ENCODE measurements at places on chromosomes 5 and 9. TPM values are rescaled to one million over a fixed set of nuclear protein-coding genes. Genes with fewer than 3 reads are reported as not detected.

Gene GGTA1
- total RNA-seq: not detected

Gene RFESD
- total RNA-seq: 2.7 TPM

Gene CYLC2
- not detected for total RNA-seq

Gene PCDHGA1
- 0.75 TPM for total RNA-seq

Gene PKD2L2
- not detected for total RNA-seq

Gene TBC1D13
- 27.1 TPM for total RNA-seq

Gene CRB2
- 0.14 TPM for total RNA-seq
